T-helper 17 cell (primary cell): ENCODE measurements at places on chromosomes 11 and 22.
A peak's percentile ranks its signal among the peaks of the same experiment; 100 is the strongest.

DNA sequence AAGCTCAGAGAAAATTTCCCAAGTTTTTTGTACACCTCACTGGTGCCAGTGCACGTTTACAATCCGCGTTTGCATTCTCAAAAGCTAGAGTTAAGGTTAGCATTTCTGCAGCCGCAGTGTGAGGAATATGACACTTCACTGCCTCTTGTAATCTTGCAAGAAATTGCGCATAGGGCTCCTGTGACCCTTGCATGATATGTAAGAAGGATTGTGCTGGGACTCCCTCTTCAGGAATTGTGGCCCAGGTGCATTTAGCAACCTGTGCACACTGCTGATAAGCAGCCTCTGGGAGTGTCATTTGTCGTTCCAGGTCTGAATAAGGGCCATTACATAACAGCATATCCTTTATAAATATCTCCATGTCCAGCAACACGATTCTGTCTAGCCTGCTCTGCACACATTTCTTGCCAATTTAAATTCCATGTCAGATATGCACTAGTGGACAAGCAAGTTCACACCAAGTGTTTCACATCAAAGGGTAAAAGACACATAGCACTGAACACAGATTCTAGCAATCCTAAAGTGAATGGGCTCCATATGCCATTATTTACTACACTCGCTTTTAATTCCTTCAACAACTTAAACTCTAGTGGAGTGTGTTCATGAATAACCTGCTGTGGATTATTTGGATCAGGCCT lies 69.2 kb upstream of the INCENP start:
- no peaks in the 10 kb centered on the region for H3K36me3 ChIP-seq
- peaks cover 10% of the 10 kb centered on the region for H3K27me3 ChIP-seq
- no peak overlapping the region for H3K27ac ChIP-seq
- no peaks in the 10 kb centered on the region for H3K4me1 ChIP-seq

- DNase-seq, result no peak
- no peak overlapping the region for H3K4me3 ChIP-seq
- H3K36me3 ChIP-seq, result no peaks in the 10 kb centered on the region
- peaks cover 32% of the 10 kb centered on the region for H3K4me1 ChIP-seq
- peak overlapping the region; percentile 74 for H3K27ac ChIP-seq
Measured at GRCh38 chr22:39655004-39655579, 84.5 kb downstream of the CACNA1I start.

DNA sequence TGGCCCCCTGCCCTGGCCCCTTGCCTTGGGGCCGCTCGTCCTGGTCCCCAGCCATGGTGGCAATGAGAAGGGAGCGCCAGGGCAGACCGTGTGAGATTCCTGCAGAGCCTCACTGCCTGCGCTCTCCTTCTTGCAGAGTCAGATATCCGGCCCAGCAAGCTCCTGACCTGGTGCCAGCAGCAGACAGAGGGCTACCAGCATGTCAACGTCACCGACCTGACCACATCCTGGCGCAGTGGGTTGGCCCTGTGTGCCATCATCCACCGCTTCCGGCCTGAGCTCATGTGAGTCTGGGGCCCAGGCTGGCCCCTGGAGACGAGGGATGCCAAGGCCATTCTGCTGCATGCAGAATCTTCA lies 114.1 kb downstream of the MICAL2 start:
- H3K36me3 ChIP-seq, result peaks cover 10% of the 10 kb centered on the region
- H3K27me3 ChIP-seq, result no peaks in the 10 kb centered on the region
- peaks cover 45% of the 10 kb centered on the region for H3K4me1 ChIP-seq
- H3K4me3 ChIP-seq, result peak overlapping the region; percentile 89
- H3K27ac ChIP-seq, result peak overlapping the region; percentile 98

DNA sequence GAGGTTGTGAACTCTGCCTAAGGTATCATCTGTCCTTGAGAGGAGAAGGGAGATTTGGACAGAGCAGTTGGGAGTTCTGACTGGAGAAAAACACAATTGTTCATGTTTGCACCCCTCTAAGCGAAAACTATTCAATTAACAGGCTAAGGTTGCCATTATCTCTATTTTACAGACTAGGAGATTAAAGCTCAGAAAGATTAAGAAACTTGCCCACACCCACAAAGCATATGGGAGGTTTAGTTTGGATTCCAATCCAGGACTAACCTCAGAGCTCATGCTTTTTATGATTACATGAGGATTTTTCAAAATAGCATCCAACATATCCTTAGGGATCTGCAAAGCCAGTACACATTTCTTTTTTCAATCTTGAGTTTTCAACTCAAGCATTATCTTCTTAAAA lies 22.0 kb downstream of the GAB2 start:
- H3K4me1 ChIP-seq, result peaks cover 18% of the 10 kb centered on the region
- peaks cover 3% of the 10 kb centered on the region for H3K36me3 ChIP-seq
- no peak for DNase-seq
- H3K4me3 ChIP-seq, result no peak overlapping the region

DNA sequence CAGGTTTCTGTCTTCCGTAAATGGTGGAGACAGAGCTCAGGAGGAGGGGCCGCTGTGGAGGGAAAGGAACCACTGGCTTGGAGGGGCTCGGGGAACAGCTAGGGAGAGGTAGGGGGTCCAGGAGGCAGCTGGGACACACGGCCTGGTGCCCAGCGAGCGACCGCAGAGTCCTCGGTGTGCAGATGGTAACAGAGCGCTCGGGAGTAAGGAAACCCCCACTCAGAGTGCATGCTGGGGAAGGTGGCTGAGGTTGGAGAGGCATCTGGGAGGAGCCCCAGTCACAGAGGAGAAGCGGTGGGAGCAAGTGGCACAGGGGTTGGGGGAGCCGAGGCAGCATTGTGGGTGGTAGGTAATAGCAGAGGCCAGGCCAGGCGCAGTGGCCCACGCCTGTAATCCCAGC lies 10.8 kb upstream of the NCF4 start:
- H3K36me3 ChIP-seq, result peaks cover 2% of the 10 kb centered on the region
- peaks cover 9% of the 10 kb centered on the region for H3K4me1 ChIP-seq
- H3K4me3 ChIP-seq, result no peak overlapping the region
- no peak overlapping the region for H3K27ac ChIP-seq
- no peak for DNase-seq
- peaks cover 40% of the 10 kb centered on the region for H3K27me3 ChIP-seq

DNA sequence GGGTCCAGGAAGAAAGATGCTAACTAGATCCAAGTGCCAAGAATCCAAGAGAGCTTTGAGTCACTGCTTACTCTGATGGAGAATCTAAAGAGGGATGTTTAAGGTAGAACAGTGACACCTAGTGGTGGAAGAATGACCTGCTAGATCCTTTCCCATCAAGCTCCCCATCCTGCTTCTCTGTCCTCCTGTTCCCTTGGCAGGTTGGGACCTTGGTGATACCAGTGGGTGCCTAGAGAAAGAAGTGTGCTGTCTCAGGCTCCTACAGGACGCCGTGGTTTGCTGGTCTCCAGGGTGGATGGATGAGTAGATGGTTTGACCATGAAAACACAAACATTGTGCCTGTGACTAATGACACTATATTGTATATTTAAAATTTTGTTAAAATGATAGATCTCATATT lies 383.7 kb downstream of the TMEM135 start:
- H3K27ac ChIP-seq, result no peak overlapping the region
- no peak overlapping the region for H3K4me3 ChIP-seq
- H3K36me3 ChIP-seq, result no peaks in the 10 kb centered on the region
- DNase-seq, result no peak
- no peaks in the 10 kb centered on the region for H3K4me1 ChIP-seq

DNA sequence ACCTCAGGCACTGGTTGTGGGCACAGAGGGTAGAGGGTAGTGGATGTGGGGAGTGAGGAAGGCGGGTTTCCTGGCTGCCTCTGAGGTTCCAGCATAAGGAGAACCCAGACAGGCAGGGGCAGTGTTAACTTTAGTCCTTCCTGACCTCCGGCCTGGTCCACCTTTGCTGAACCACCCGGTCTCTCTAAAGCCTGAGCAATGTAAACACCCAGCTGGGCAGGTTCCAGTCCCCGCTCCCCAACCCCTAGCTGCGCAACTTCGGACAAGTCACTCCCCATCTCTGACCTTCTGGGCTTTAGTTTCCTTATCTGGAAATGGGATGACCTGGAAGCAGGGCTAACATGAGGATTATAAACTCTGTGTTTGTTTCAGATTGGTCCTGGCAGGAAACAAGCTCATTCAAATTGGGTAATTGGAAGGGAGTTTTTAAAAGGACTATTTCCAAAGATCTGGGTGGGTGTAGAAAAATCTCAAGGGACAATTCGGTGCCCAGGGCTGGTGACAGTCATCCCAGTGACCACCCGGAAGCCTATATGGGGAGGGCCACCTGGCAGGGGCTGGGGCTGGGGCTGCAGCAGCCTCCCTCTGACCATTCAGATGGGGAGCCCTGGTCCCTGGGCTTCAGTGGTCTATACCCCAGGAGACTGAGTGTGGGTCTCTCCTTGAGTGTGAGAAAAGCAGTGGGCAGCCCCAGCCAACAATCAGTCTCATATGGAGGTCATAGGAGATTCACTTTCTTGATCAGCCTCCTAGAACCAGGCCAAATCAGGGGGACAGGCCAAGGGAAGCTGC lies 108.3 kb upstream of the SYT13 start:
- no peak for DNase-seq
- no peak overlapping the region for H3K27ac ChIP-seq
- no peak overlapping the region for H3K4me3 ChIP-seq
- H3K4me1 ChIP-seq, result peaks cover 2% of the 10 kb centered on the region

DNA sequence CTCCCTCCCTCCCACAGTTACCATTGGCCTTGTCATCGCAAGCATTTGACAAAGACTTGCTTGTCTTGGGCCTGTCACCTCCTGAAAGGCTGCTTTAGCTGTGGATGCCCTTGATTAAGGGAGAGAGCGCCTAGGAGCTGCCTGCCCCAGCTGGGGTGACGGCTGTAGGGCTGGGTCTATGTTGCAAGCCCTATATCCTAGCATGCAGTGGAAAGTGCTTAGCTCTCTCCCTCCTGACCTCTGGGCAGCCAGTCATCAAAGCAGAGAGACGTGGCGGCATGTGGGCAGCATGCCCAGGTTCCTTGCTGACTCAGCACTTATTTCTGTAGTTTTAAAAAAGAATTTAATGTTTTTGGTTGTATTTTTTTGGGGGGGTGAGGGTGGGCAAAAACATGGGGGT lies 75.9 kb downstream of the BARX2 start:
- DNase-seq, result no peak
- no peaks in the 10 kb centered on the region for H3K36me3 ChIP-seq
- H3K27ac ChIP-seq, result no peak overlapping the region
- no peaks in the 10 kb centered on the region for H3K4me1 ChIP-seq

GRCh38 chr11:122692444-122692843 lies 36.9 kb downstream of the UBASH3B start:
- DNase-seq, result no peak
- H3K4me3 ChIP-seq, result no peak overlapping the region
- H3K27me3 ChIP-seq, result no peaks in the 10 kb centered on the region
- peak overlapping the region; percentile 87 for H3K27ac ChIP-seq

DNA sequence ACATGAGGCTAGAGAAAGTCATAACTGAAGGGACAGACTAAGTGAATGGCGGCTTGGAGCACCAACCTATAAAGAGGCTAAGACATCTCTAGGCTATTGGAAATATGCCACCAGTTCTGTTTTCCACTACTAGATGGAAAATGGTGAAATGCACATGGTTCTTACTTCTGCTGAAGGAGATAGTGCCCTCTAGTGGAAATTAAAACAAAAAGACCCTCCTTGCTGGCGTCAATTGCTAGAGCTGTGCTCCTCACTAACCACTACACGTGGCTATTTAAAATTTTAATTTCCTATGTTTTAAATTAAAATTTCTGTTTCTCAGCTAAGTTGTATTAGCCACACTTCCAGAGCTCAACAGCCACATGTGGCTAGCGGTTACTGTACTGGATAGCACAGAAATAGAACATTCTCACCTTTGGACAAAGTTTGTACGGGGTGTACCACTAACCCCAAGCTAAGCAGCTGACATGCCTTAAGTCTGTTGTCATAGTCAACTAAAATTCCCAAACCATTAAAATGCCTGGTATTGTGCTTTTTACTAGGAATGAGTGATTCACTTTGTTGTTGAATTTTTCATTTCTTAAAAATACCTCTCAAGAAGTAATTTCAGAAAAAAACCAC lies 34.1 kb upstream of the CALCA start:
- H3K27ac ChIP-seq, result no peak overlapping the region
- no peaks in the 10 kb centered on the region for H3K4me1 ChIP-seq
- H3K4me3 ChIP-seq, result no peak overlapping the region
- peaks cover 2% of the 10 kb centered on the region for H3K36me3 ChIP-seq
- DNase-seq, result no peak

GRCh38 chr11:69136471-69136870 lies 19.3 kb upstream of the SMIM38 start:
- peak overlapping the region; percentile 6 for H3K27ac ChIP-seq
- H3K36me3 ChIP-seq, result peaks cover 2% of the 10 kb centered on the region
- no peak for DNase-seq
- H3K4me1 ChIP-seq, result no peaks in the 10 kb centered on the region

DNA sequence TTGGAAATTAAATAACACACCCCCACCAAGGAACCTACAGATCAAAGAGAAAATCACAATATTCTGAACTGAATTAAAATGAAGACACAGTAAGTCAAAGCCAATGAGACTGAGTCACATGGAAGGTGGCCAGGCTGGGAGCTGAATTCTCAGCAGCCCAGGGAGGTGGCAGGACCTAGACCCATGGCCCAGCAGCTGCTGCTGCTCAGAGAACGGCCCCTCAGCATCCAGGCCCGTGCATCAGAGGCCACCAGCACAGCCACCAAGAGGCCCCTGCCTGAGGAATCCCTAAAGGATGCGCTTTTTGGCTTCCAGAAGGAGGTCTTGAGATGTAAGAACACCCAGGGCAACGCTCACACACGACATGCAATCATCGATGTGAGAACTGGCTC lies 35.0 kb downstream of the TBX1 start:
- H3K36me3 ChIP-seq, result peaks cover 12% of the 10 kb centered on the region
- DNase-seq, result no peak
- H3K27me3 ChIP-seq, result no peaks in the 10 kb centered on the region
- H3K4me3 ChIP-seq, result no peak overlapping the region
- H3K27ac ChIP-seq, result peak overlapping the region; percentile 21

- H3K27ac ChIP-seq, result no peak overlapping the region
- no peaks in the 10 kb centered on the region for H3K4me1 ChIP-seq
- H3K4me3 ChIP-seq, result no peak overlapping the region
- peaks cover 19% of the 10 kb centered on the region for H3K27me3 ChIP-seq
- H3K36me3 ChIP-seq, result peaks cover 2% of the 10 kb centered on the region
Measured at GRCh38 chr11:7072401-7073028, 16.3 kb upstream of the RBMXL2 start.

DNA sequence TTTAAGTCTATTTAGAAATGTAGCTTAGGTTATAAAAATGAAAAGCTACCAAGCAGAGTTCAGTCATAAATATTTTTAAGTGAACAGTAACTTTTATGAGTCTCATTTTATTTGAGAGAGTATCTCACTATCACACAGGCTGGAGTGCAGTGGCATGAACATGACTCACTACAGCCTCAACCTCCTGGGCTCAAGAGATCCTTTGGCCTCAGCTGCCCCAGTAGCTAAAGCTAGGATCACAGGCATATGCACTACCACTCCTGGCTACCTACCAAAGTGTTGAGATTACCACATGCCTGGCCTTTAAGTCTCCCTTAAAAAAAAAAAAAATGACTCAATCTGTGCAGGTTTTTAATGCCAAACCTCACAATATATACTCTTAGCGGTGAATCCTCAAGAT lies 34.7 kb upstream of the CLNS1A start:
- peaks cover 8% of the 10 kb centered on the region for H3K4me1 ChIP-seq
- no peaks in the 10 kb centered on the region for H3K27me3 ChIP-seq
- no peak overlapping the region for H3K4me3 ChIP-seq
- peaks cover 30% of the 10 kb centered on the region for H3K36me3 ChIP-seq
- no peak overlapping the region for H3K27ac ChIP-seq
- no peak for DNase-seq
